ENCODE measurements at places on chromosomes 2 and 18.

DNA sequence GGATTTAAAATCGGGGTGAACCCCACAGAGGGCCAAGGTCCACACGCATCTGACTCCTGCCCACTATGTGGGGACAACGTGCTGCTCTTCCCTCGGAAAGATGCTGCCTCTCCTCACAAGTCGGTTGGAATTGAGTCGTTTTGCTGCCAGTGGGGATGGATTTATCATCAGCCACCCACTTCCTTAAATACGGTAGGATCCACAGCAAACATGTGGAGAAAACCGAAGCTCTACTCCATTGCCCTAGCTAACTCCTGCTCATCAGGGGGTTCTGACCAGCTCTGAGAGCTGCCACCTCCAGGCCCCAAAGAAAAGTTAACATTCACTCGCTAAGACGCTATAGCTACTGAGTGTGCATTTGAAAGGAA is 80.9 kb downstream of the CHRNA1 start:
- DNase-seq: peak; percentile 30

DNA sequence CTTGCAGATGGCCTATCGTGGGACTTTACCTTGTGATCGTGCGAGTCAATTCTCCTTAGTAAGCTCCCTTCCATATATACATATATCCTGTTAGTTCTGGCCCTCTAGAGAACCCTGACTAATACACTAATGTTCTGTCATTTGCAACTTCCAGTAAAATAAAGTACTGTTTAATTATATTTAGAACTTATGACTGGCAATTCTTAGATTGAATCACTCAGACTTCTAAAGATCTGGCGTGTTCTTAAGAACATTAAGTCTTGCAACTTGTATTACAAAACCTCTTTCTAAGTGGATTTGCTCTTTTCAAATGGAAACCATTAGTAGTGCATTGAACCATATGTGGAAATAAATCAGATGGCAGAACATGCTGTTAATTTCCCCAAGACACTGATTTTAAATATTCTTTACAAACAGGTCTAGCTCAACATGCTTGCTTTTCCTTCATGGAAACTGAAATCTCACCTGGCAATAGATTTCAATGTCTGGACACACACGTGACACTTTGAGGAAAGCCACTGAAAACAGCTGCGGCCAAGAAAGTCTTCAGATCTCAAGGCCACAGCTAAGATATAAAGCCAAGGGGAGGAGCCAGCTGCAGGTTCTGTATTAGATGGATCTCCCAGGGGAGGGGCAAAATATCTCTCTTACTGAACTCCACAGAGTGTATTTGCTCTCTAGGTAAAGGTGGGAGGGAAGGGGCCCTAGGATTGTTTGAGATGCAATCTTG is 50.6 kb downstream of the PMAIP1 start:
- DNase-seq: no peak

DNA sequence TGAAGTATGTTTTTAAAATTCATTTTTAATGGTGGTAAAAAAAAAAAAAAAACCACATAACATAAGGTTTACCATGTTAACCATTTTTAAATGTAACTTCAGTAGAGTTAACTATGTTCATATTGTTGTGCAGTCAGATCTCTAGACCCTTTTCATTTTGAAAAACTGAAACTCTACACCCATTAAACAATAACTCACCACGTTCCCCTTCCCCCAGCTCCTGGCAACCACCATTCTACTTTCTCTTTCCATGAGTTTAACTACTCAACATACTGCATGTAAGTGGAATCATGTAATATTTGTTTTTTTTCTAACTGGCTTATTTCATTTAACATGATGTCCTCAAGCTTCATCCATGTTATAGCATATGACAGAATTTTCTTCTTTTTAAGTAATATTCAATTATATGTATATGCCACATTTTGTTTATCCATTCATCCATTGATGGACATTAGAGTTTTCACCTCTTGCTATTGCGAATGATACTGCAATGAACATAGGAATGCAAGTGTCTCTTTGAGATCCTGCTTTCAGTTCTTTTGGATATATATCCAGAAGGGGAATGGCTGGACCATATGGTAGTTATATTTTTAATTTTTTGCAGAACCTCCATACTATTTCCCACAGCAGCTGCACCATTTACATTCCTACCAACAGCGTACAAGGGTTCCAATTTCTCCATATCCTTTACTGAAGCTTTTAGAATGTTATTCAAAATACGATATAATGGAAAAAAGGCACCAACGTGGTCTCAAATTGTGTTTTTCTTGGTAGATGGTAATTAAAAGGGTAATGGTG is 91.0 kb downstream of the SPTBN1 start:
- DNase-seq: no peak

- no peak for DNase-seq
Observed at GRCh38 chr18:55407191-55407590, 180.8 kb downstream of the TCF4 start.

GRCh38 chr2:715854-716560 is 38.8 kb upstream of the TMEM18 start:
- no peak for DNase-seq

DNA sequence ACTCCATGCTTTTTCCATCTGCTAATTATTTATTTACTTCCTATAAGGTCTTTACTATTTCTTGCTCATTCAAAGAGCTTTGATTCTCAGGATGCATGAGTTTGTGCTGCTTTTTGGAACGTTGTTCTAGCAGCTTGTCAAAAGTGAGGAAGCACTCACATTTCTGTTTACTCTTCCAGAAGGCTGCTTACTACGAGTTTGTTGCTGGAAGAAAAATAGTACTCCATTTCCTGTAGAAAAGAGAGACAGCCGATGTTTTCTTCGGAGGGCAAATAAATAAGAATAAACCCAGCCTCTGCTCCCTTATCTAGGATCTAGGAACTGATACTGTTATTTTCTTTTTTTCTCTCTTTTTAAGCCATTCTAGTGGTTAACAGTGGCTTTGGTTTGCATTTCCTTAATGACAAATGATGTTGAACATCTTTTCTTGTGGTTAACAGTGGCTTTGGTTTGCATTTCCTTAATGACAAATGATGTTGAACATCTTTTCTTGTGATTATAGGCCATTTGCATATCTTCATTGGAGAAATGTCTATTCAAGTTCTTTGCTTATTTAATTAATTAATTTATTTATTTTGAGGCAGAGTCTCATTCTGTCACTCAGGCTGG is 20.5 kb downstream of the CYP27A1 start:
- no peak for DNase-seq

GRCh38 chr2:29323961-29324360 is 208.7 kb downstream of the CLIP4 start:
- no peak for DNase-seq

DNA sequence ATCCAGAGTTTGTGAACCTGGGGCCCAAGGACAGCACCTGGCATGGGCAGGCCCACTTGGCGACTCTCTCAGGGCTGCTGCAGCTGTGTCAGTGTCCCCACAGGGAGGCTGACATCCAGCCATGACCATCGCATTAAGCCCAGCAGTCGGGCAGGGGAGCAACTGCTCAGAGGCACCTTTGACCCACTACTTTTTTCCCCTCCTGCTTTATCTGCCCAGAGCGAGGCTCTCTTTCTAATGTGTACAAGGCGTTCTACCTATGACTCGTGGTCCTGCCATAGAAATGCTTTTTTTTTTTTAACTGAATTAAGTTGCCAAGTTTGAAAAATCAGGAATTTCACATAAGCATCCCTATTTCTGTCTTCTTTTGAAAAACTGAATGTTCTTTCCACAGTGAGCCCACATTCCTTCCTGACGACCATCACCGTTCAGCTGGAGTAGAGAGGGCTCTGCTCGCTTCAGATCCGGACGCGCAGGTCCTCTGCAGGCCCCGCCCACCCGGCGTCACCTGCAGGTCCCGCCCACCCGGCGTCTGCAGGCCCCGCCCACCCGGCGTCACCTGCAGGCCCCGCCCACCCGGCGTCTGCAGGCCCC is 403 bp upstream of the CLUL1 start:
- DNase-seq: peak; percentile 76

DNA sequence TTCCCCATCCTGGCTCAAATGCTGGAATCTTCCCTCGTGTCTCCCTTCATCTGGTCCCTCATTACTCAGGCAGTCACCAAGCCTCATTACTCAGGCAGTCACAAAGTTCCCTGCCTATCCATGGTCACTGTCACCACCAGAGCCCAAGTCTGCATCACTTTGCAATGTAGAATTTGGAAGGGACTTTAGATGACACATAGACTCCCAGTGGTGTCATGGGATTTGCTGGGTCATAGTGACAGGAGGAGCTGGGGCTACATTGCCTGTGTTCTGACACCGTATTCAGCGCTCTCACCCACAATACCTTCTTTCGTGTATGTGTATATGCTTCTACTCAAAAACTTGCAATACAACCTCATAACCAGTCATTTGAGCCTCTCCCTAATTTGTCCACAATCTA is 2.1 kb upstream of the EMILIN1 start:
- no peak for DNase-seq

DNA sequence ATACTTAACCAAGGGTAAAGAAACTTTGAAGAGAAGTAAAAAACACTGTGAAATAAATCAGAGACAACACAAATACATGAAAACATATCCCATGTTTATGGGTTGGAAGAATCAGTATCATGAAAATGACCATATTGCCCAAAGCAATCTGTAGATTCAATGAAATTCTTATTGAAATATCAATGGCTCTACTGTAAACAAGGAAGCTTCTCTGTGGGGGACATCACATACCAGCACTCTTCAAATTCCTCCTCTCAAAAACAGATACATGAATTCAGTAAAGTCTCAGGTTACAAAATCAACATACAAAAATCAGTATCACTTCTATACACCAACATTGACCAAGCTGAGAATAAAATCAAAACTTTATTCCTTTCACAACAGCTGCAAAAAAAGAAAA is 63.5 kb upstream of the CNTNAP5 start:
- DNase-seq: no peak

DNA sequence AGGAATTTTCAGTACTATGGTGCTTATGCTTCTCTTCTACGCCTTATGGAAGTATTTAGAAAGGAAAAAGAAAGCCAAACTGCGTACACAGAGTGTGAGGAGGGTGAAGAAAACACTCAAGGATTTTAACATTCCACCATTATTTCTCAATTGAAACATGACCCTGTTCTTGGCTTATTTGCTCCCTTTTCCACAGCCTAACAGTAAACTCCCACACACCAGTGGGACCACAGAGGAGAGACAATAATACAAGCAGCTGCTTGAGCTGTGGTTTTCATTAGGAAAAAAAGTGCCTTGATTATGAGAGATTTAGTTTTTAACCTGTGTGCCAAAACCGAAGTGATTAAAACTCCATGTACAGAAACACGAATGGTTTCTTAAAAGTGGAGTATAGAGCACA is 134.3 kb downstream of the MEP1B start:
- no peak for DNase-seq

DNA sequence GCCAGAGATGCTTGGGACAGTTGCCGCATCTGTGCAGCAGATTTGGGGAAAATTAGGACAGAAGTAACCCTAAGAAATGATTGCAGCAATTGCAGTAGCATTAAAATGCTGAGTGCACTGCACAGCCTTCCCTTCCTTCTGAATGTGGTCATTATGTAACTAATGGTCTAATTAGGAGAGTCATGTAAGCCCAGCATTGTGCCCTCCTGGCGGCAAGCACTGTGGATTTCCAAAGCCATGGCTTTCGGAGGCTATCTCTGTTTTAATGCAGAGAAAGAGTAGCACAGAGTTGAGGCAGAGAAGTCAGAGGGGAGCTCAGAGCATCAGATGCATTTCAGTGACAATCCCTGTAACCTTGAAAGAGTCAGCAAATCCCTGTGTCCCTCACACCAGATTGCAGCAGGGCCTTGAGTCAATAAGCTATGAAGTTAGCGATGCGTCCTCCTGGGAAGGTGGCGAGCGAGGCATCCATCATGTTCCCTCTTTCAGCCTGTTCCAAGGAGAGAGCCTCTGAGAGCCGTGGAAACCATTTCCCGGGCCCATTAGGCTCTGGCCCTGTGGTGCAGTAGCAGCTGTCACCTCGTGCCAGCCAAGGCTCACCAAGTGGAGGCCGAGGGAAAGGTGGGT is 307.2 kb downstream of the FBXO15 start:
- no peak for DNase-seq

GRCh38 chr2:32399221-32399620 is 42.4 kb downstream of the BIRC6 start:
- DNase-seq: no peak

GRCh38 chr18:79564441-79564840 is 115.2 kb upstream of the CTDP1 start:
- DNase-seq: no peak

DNA sequence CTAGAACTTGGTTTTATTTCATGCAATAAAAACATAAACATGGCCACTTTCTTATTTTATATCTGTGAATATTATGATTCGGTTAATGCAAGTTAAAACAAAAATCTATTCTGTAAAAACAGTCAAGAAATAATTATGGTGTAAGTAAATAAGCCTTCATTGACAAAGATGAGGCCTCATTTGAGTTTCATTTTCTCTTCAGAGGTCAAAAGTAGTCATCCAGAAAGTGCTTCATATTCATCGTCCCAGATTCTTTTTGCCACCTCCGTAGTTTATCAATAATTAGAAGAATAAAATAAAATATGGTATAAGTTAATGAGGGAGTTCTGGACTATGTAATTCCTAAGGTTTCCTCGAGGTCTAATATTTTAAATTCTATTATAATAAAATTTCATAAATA is 19.4 kb upstream of the HNRNPA3 start:
- no peak for DNase-seq

GRCh38 chr2:173884025-173884802 is 81.0 kb downstream of the SP3 start:
- DNase-seq: peak; percentile 49

GRCh38 chr2:26666671-26667070 is 25.5 kb upstream of the CIB4 start:
- peak; percentile 60 for DNase-seq

DNA sequence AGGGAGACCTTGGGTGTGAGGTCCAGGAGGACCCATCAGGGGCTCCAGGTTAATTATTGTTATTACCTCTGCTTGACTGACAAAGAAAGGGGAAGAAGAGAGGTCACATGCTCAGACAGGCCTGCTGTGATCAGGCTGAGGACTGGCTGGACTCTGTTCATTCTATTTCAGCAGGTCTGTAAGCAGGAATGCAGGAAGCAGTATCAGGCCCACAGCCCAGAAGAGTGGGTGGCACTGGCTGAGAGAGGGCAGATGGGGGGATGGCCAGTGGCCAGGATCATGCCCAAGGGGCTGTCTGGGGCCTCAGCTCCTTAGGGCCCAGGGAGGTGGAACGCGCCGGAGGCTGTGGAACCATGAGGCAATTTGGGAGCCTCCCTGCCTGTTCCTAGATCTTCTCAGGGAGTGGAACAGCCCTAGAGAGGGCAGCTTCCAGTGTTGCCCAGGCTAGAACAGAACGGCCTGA is 43.7 kb upstream of the ZBTB7C start:
- DNase-seq: peak; percentile 46

DNA sequence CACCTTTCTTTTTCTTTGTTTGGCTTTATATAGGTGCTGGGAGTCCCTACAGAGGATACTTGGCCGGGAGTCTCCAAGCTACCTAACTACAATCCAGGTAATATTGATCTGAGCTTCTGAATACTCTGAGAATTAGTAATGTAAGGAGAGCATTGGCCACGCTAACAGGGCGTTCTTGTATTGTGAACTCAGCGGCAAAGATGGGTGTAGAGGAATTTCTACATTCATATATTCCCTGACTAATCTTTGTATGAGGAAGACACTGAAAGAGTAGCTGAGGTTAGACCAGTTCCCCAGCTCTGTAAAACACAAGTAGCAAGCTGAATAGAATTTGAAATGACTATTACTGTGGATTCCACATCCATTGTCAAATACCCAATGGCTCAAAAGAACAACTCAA is 48.5 kb downstream of the CDK15 start:
- peak; percentile 53 for DNase-seq
